ENCODE measurements at places on chromosomes 4 and X. TPM values are rescaled to one million over a fixed set of nuclear protein-coding genes. Genes with fewer than 3 reads are reported as not detected.

TRIM60 gene
- 0.19 TPM for total RNA-seq

PCDH18 gene
- 1.6 TPM for total RNA-seq

IL2 gene
- not detected for total RNA-seq

CCDC110 gene
- total RNA-seq: not detected

SORBS2 gene
- 39.2 TPM for total RNA-seq

TRO gene
- total RNA-seq: 3.3 TPM

TFE3 gene
- total RNA-seq: 41.4 TPM

GPR173 gene
- total RNA-seq: not detected

ERCC6L gene
- 5.2 TPM for total RNA-seq

HAND2 gene
- total RNA-seq: 6.6 TPM

IL13RA2 gene
- total RNA-seq: 350 TPM

IL3RA gene
- not detected for total RNA-seq

ARHGEF9 gene
- total RNA-seq: 20.4 TPM

ATP10D gene
- total RNA-seq: 4.6 TPM

MAGEA4 gene
- total RNA-seq: 922 TPM

RAI2 gene
- not detected for total RNA-seq

MGAT4D gene
- total RNA-seq: not detected

CXorf51B gene
- not detected for total RNA-seq

RTL3 gene
- total RNA-seq: 0.34 TPM

KLB gene
- total RNA-seq: not detected

RNF212 gene
- total RNA-seq: not detected

TEX13C gene
- total RNA-seq: not detected

PGM2 gene
- 38.7 TPM for total RNA-seq

NXF2 gene
- 2.0 TPM for total RNA-seq

TENM3 gene
- 39.3 TPM for total RNA-seq

BEX5 gene
- total RNA-seq: 1.4 TPM

SERTM2 gene
- not detected for total RNA-seq

ZAR1 gene
- total RNA-seq: 1.1 TPM

SFRP2 gene
- not detected for total RNA-seq

SPANXA1 gene
- 18.7 TPM for total RNA-seq

PAGE1 gene
- total RNA-seq: 7.5 TPM

SLC49A3 gene
- total RNA-seq: 0.60 TPM

SLC25A31 gene
- not detected for total RNA-seq

ASB5 gene
- not detected for total RNA-seq

RAB39B gene
- 5.3 TPM for total RNA-seq

RHOXF2 gene
- total RNA-seq: not detected

EREG gene
- 0.04 TPM for total RNA-seq

Measured in A375 (cell line).